ENCODE measurements at places on chromosomes 1 and 21.
A peak's percentile ranks its signal among the peaks of the same experiment; 100 is the strongest.

- DNase-seq, result no peak
Measured at GRCh38 chr1:239232921-239233320, 153.4 kb upstream of the CHRM3 start.

- no peak for DNase-seq
Measured at GRCh38 chr1:13829152-13829769, 129.3 kb downstream of the PRDM2 start.

GRCh38 chr1:54342288-54342687, 63.9 kb downstream of the SSBP3 start:
- no peak for DNase-seq

GRCh38 chr1:17874710-17875109, 119.6 kb downstream of the ACTL8 start:
- peak; percentile 89 for DNase-seq

DNA sequence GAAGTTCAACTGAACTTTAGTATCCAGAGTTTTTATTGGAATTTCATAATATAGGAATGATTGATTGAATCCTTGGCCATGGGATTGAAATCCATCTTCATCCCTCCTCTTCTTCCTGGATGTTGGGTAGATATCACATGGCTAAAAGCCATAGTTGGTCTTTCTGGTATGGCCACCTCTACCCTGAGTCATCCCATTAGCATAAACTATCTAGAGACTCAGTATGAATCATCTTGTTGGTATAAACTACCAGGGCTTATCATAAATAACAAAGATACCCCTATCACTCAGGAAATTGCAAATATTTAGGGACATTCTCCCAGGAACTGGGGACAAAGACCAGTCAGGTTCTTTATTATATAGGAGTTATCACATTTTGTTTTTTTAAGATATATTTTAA, 21.2 kb upstream of the ZP4 start:
- no peak for DNase-seq

DNA sequence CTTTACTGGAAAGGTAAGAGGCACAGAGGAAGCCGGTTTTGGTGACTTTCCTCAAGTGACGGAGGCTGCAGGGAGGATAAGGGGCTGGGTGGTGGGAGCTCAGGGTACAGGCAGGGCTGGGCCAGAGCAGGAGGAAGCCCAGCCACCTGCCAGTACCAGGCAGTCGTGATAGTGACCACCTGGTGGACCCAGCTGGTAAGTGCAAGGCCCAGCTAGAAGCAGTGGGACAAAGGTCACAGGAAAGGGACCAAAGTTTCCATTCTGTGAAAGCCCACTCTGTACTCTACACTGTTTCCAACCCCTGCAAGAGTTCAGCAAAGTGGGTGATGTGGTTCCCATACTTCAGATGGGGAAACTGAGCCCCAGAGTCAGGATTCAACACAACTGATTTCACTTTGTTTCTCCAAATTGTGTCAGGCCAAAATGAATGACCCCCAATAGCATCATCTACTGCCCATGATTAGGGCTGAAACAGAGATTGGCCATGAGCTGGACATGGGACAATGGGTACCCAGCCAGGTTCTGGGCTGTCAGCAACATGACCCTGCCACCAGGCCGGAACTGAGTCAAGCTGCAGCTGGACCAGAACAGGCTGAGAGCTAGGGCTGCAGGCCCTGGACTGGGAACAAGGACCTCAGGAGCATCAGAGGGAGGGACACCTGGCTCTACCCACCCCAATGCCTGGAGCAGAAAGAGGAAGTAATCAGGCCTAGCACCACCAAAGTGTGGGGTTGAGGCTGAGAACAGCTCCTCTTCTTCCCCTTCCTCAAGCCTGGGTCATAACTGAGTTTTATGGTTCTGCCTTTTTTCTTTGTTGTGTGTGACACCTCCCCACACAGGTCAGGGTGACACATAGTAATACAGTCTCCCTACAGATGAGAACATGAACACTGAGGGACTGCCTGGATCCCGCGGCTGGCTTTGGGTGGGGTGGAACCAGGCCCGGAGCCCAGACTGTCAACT, 50.2 kb downstream of the KCNN3 start:
- no peak for DNase-seq

- no peak for DNase-seq
Measured at GRCh38 chr1:36284061-36284460, 22.1 kb upstream of the SH3D21 start.

DNA sequence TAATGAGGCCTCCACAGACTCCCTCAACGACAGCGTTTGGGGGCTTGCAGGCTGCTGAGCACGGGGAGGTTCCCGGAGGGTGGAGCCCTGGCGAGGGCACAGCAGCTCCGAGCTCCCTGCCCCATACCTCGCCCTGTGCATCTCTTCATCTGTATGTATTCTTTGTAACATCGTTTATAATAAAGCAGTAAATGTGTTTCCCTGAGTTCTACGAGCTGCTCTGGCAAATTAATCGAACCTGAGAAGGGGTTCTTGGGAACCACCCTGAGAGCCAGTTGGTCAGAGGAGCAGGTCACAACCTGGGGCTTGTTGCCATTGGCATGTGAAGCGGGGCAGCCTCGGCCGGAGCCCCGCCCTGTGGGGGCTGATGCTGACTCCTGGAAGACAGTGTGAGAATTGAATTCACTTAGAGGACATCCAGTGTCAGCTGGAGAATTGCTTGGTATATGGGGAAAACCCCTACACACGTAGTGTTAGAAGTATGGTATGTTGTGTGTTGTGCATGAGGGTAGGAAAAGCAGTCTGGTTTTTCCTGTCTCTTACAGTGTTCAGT, 11.5 kb downstream of the SLC37A1 start:
- no peak for DNase-seq

DNA sequence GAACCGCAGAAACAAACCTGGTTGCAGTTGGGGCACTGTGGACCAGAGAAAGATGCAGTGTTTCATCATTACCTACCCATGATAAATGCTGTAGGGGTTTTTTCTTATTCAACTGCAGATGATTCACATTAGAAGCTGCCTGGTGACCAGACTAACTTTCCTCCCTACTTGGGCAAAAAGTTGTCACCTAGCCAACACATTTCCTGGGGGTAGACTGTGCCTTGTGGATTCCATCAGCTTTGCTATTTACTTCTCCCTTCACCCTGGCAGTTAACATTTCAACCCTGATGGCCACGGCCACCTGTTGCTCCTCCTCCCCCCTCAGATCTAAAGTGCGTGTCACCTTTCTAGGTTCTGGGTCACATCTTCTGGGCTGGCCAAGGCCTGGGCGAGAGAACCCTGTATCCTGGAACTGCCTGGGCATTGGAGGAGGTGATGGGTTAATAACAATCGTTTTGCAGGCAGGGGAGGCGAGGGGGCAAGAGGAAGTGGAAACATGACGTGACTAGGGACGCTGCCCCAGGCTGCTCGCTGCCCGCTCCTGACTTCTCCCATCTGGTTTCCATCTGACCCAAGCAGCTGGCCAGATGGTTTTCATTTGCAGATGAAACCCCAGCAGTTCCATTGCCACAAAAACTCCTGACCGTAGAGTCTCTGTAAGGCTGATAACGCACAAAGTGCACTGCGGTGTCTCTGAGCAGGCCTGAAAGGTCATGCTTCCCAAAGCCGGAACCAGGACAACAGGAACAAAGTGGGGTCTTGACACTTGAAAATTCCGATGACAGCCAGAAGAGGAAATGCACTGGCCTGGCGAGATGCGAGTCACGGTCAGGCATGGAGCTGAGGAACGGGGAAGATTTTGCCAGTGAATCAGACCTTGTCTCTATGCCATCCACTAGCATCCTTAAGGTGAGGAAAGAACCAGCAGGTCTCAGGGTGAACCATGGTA, 36.6 kb downstream of the CAPZB start:
- DNase-seq, result peak; percentile 80

DNA sequence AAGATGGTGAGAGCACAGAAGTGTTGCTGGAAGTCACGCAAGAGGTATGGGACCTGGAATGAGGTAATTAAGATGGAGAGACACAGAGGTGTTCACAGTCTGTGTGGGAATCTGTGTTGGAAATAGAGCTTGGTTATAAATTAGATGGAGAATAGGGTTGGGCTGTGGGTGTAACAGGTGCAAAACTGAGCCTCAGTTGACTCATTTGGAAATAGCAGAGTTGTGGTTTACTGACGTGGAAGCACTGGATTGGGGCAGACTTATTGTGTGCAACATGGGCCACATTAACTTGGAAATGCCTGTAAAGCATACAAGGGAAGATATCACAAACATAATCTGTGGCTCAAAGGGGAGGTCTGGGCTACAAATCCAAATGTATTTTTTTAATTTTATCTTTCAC, 13.0 kb downstream of the CAMSAP2 start:
- DNase-seq, result no peak

GRCh38 chr1:179935909-179936496, 18.6 kb upstream of the CEP350 start:
- DNase-seq, result no peak

DNA sequence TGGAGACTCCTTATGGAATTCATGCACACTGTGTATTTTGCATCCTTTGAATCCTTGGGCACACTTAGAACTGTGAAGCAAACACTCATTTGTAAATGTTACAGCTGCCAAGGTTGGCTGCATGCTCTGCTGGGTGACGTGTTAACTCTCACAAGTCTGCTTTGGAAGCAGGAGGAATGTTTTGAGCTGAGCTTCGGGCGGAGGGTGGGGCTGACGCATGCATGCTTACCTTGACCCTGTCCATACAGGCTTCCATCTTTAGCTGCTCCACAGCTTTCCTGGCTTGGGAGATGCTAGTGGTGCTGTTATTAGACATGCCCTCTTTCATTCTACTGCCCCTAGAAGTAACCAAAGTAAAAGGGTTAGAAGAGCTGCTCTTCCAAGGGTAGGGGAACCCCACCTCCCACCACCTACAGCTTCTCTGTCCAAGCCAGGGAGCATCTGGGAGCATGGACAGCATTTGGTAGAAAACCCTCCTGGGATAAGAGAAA, 66.0 kb downstream of the GNG4 start:
- no peak for DNase-seq

DNA sequence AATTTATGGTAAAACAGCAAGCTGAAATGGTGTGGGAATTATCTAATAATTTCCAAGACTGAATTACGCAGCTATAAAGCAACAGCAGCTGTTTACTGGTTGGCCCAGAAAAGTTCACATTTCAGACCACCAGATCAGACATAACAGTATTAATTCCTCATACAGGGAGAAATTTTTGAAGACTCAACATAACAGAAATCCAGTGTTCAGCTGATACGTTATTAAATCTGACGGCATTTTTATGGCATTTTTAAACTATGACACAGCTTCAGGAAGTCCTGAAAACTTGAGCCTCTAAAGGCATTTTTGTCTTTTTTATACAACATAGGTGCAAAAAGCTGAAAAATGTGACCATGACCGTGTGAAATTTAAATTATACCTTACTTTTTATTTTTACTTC, 91.2 kb downstream of the APP start:
- no peak for DNase-seq
